ENCODE measurements at places on chromosomes 4 and X. TPM values are rescaled to one million over a fixed set of nuclear protein-coding genes. Genes with fewer than 3 reads are reported as not detected.

The CACNA1F gene
- total RNA-seq, result not detected

GRCh38 chr4:159682996-159683395 lies 580.1 kb downstream of the RAPGEF2 start:
- no peak overlapping the region for H3K4me3 ChIP-seq
- no peak for DNase-seq
- H3K4me1 ChIP-seq, result peaks cover 40% of the 10 kb centered on the region
- H3K27ac ChIP-seq, result no peak overlapping the region
- no peaks in the 10 kb centered on the region for H3K36me3 ChIP-seq
- H3K27me3 ChIP-seq, result peaks cover 39% of the 10 kb centered on the region

- H3K27ac ChIP-seq, result no peak overlapping the region
- no peaks in the 10 kb centered on the region for H3K4me1 ChIP-seq
- no peak overlapping the region for H3K4me3 ChIP-seq
- H3K36me3 ChIP-seq, result no peaks in the 10 kb centered on the region
- no peaks in the 10 kb centered on the region for H3K27me3 ChIP-seq
These were observed 53.2 kb downstream of the DDX60 start for GRCh38 chr4:168265327-168265726.

The MAGIX gene
- 1.5 TPM for total RNA-seq

DNA sequence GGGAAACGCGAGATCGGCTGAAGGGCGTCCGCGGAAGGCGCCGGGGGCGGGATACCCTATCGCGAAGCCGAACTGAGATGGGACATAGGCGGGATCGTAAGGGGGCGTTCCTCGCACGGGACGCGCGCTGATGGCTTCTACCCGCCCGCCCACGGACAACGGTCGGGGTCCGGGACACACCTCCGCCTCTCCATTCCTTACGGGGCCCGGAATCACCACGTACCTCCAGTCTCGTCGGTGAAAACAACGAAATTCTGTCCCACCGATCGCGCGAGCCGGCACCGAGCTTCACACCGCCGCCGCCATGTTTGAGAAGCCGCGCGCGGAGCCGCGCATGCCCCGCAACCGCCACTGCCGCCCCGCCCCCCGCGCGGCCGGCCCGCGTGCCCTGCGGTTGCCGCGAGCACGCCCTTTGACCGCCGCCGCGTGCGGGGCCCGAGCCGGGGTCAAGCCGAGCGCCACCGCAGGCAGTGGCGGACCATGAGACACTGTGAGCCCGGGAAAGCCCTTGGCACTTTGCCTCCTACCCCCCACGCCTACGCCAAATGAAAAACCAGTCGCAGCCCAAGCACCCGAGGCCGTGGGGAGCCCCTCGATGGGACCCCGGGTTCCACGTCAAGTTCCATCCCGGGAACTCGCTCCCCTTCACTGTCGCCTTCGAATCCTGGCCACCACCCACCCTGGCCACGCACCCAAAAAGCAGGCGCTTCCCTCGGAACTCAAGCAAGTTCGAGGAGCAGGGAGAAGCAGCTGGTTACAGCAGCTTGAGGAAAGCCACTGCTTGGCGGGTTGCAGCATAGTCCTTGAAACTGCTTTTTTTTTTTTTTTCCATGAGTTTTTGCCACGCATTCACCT lies at the start of gene SCML2:
Gene SCML2 (minus strand): TSS at position 320 of the 855 bp plus-strand sequence. CDS start 20,617 bp downstream, outside the sequence.
- H3K27ac ChIP-seq, result peak within 1 kb of the TSS; percentile 50
- DNase-seq, result peak; percentile 55
- peak within 1 kb of the TSS; percentile 61 for H3K4me3 ChIP-seq
- H3K27me3 ChIP-seq, result peaks cover 4% of the 10 kb centered on the region

DNA sequence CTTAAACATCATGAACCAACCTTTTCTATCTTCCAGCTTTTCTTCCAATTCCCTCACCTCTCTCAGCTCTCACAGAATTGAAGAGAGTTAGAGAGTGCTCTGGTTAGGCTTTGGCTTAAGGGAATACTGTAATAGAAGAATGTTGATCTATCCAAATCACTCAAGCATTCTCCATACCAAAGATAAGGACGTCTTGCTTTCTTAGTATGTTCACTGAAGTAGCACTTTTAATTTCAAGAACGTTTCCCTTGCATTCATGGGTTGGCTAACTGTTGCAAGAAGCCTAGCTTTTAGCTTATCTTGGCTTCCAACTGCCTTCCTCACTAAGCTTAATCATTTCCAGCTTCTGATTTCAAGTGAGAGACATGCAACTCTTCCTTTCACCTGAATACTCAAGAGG lies 43.2 kb downstream of the FANCB start:
- DNase-seq, result no peak
- no peak overlapping the region for H3K4me3 ChIP-seq
- no peaks in the 10 kb centered on the region for H3K27me3 ChIP-seq
- no peaks in the 10 kb centered on the region for H3K4me1 ChIP-seq
- H3K27ac ChIP-seq, result no peak overlapping the region

The FAM9C gene
- not detected for total RNA-seq

The MGARP gene
- total RNA-seq, result 6.0 TPM

GRCh38 chr4:140095694-140096482 lies 58.1 kb downstream of the MAML3 start:
- DNase-seq, result peak; percentile 93
- H3K27ac ChIP-seq, result peak overlapping the region; percentile 85
- H3K4me3 ChIP-seq, result peak overlapping the region; percentile 13
- H3K36me3 ChIP-seq, result no peaks in the 10 kb centered on the region

GRCh38 chrX:69050051-69050765 lies 115.0 kb downstream of the PJA1 start:
- H3K27ac ChIP-seq, result no peak overlapping the region
- no peaks in the 10 kb centered on the region for H3K4me1 ChIP-seq
- no peaks in the 10 kb centered on the region for H3K36me3 ChIP-seq
- DNase-seq, result no peak
- H3K27me3 ChIP-seq, result no peaks in the 10 kb centered on the region

All from A673 (cell line).